ENCODE measurements at places on chromosomes 4 and X. TPM values are rescaled to one million over a fixed set of nuclear protein-coding genes. Genes with fewer than 3 reads are reported as not detected.
A peak's percentile ranks its signal among the peaks of the same experiment; 100 is the strongest.

GRCh38 chr4:52638717-52639116 lies 20.4 kb downstream of the USP46 start:
- no peak for DNase-seq

GRCh38 chrX:19557822-19558221 lies 42.5 kb upstream of the MAP3K15 start:
- DNase-seq, result no peak

- DNase-seq, result no peak
Observed at GRCh38 chrX:11460347-11460746, 167.1 kb downstream of the AMELX start.

- DNase-seq, result no peak
Observed at GRCh38 chr4:166324321-166324720, 451.3 kb downstream of the TLL1 start.

Gene F11
- 0.48 TPM for total RNA-seq

DNA sequence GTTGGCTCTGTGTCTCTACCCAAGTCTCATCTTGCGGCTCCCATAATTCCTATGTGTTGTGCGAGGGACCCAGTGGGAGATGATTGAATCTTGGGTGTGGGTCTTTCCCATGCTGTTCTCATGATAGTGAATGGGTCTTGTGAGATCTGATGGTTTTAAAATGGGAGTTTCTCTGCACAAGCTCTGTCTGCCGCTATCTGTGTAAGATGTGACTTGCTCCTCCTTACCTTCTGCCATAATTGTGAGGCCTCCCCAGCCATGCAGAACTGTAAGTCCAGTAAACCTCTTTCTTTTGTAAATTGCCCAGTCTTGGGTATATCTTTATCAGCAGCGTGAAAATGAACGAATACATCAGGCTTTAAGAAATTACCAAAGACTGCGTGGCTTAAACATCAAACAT lies 31.2 kb downstream of the STIM2 start:
- DNase-seq, result no peak

- DNase-seq, result peak; percentile 61
Observed at GRCh38 chr4:25925486-25926201, 11.6 kb downstream of the SMIM20 start.

- DNase-seq, result no peak
Observed at GRCh38 chr4:32454482-32454881, 1734.3 kb downstream of the PCDH7 start.

Gene FAM47E
- 1.8 TPM for total RNA-seq

GRCh38 chr4:16140231-16140878 lies 56.5 kb upstream of the PROM1 start:
- DNase-seq, result no peak

DNA sequence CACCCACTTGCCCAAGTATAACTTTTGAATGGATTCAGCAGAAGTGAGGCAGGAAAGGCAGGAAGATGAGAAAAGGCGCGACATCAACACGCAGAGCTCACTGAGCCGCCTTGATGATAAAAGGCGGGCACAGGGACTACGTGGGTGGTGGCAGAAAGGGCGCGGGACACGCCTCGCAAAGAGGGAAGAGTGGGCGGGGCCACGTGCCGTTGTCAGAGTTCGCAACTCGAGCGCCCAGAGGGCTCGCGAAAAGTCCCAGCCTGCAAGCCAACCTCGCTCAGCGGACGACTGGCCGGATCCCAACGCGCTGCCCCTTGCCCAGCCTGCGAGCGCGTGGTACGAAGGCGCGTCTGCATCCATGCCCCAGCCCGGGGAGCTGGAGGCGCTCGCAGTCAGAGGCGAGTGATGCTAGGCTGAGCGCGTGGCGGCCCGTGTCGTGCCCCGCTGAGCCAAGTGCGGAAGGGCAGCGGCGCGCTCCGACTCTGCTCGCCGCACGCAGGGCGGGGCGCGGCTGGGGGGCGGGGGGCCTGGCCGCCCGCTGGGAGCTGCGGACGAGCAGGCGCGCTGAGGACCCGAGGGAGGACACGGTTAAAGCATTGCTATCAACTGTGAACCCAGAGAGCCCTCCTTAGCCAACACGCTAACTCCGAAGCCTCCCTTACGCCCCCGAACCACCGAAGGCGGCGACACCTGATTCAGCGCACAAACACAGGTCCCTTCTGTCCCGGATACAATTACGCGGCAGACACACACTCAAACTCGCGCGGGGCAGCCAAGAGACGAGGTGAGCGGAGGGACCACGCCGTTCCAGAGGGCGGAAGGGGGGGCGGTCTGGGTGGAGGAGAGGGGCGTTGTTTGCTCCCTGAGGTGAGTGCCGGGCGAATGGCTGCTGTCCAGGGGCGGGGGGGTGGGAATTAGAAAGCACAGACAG lies at the start of gene UGT8:
Gene UGT8 (plus strand): TSS at position 617 of the 931 bp plus-strand sequence. CDS start 24,074 bp downstream, outside the sequence.
- no peak for DNase-seq

Gene MSMO1
- 23.4 TPM for total RNA-seq
